Psoas muscle (tissue), 8 donors: ENCODE measurements at places on chromosomes 4 and X. TPM values are rescaled to one million over a fixed set of nuclear protein-coding genes. Genes with fewer than 3 reads are reported as not detected.

DNA sequence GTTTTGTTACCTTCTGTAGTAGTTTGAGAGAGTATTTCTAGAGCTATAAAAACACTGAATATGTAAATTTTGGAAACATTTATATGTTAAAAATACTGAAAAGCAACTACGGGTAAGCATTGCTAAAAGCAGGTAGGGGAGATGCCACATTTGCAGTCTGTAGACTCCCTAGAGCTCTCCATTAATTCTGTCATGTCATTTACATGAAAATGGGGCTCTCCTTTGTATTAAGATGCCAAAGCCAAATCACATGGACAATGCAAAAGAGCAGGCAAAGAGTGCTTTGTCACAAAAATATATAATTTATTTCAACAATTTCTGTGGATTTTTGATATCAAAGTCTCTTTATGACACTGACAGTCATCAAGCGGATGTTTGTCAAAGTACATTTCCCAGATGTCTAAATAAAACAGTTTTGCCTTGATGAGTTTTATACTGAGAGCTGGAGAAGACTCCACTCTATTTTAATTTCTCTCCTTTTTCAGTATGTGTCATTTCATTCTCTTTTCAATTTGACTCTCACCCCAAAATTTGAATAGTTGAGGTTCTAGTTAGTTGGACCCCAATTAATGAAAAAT, 51.8 kb downstream of the LDB2 start:
- DNase-seq: no peak

DNA sequence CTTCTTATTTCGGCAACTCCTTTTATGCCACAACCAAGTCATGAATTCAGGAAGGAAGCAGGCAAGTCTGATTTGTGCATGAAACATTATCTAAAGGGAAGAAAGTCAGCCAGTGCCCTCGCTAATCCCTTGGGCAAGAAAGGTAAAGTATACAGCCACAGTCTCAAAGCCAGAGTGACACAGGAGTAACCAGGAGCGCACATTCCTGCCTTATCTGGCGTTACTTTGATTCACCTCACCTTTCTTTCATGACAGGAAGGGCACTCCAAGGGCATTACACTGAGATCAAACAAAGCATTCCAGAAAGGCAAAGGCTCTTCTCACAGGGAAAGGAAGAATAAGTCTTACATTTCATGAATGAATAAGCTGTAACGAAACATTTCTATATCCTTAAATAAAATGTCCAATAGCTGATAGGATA, 38.8 kb downstream of the FAT1 start:
- DNase-seq: no peak

DNA sequence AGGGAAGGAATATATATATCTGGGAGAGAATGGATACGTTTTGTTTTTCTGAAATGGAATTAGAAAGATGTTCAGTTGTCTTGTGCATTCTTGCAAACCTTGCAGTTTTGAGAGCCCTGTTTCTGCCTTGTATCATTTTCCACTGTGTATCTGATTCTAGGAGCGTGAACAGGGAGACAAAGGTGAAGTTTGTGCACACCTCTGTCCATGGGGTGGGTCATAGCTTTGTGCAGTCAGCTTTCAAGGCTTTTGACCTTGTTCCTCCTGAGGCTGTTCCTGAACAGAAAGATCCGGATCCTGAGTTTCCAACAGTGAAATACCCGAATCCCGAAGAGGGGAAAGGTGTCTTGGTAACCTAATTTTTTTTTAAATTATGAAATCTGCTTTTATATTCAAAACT, 17.7 kb downstream of the PGM2 start:
- no peak for DNase-seq

Gene GIMD1
- not detected for total RNA-seq

DNA sequence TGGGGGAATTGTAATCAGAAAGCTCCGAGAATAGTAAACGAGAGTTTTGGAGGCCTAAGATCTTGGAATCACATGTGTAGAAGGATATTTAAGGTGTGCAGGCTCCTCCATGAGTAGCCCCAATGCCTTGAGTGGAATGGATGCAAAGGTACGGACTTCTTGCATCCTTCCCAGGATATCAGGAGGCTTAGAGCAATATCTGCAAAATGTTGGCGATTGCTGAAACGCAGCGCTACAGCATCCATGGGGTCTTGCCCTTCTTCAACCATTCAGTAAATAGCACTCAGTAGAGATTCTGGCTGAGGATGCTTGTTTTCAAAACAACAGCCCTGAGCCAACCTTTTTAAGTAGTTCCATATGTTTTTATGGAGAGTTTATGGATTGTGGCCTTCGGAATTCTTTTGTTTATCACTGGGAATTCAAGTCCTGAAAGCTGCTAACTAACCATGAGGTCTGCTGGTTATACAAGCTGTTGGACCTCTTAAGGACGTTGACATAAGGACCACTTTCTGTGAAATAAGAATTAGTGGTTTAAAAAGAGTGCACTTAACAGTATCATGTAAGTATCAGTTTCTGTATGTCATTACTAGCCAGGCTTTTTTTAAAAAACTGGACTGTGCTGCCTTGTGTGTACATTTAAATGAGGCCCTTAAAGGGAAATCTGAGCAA, 228.8 kb upstream of the PGRMC2 start:
- DNase-seq: no peak

Gene BTC
- total RNA-seq: 0.13 TPM

GRCh38 chr4:137980641-137981040, 261.5 kb downstream of the SLC7A11 start:
- DNase-seq: no peak

Gene TMEM187
- 3.2 TPM for total RNA-seq

Gene PRRG1
- 11.5 TPM for total RNA-seq
